ENCODE measurements at places on chromosomes 5 and 9. TPM values are rescaled to one million over a fixed set of nuclear protein-coding genes. Genes with fewer than 3 reads are reported as not detected.

Gene TAF11L10
- total RNA-seq = not detected

Gene SPATA31C1
- total RNA-seq = not detected

Gene RGS7BP
- not detected for total RNA-seq

Gene RNF183
- not detected for total RNA-seq

Gene DMGDH
- total RNA-seq = 0.41 TPM

Gene NOXA1
- total RNA-seq = 0.46 TPM

Gene HRH2
- total RNA-seq = 34.3 TPM

Gene SPATA31A3
- not detected for total RNA-seq

Gene CTSV
- total RNA-seq = 0.48 TPM

- DNase-seq = no peak
- H3K27ac ChIP-seq = no peak overlapping the region
- H3K36me3 ChIP-seq = no peaks in the 10 kb centered on the region
- no peaks in the 10 kb centered on the region for H3K27me3 ChIP-seq
- H3K4me3 ChIP-seq = no peak overlapping the region
These were observed 65.2 kb downstream of the PPARGC1B start for GRCh38 chr5:149795360-149795759.

- no peaks in the 10 kb centered on the region for H3K36me3 ChIP-seq
- DNase-seq = no peak
- H3K27ac ChIP-seq = no peak overlapping the region
- peaks cover 33% of the 10 kb centered on the region for H3K4me1 ChIP-seq
- no peak overlapping the region for H3K4me3 ChIP-seq
- peaks cover 14% of the 10 kb centered on the region for H3K27me3 ChIP-seq
These were observed 439.0 kb downstream of the ENC1 start for GRCh38 chr5:74201334-74202081.

DNA sequence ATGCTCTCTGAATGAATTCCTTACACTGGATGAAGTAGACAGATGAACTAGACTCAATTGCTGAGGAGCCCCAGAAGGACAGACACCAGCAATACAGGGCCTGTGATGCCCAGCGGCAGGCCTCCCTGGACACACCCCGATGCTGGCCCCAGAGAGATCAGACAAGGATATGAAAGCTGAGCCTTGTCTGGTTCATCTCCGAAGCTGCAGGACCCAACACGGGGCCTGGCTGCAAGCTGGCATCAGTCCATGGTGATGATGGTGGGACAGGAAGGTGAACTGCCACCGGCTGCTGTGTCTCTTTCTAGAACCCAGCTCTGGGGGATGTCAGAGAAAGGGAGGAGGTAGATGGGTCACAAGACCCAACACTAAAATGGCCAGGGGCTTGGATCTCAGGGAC is 104.0 kb upstream of the LMX1B start:
- no peak overlapping the region for H3K4me3 ChIP-seq
- DNase-seq = no peak
- H3K36me3 ChIP-seq = no peaks in the 10 kb centered on the region
- H3K27ac ChIP-seq = no peak overlapping the region
- H3K4me1 ChIP-seq = no peaks in the 10 kb centered on the region

DNA sequence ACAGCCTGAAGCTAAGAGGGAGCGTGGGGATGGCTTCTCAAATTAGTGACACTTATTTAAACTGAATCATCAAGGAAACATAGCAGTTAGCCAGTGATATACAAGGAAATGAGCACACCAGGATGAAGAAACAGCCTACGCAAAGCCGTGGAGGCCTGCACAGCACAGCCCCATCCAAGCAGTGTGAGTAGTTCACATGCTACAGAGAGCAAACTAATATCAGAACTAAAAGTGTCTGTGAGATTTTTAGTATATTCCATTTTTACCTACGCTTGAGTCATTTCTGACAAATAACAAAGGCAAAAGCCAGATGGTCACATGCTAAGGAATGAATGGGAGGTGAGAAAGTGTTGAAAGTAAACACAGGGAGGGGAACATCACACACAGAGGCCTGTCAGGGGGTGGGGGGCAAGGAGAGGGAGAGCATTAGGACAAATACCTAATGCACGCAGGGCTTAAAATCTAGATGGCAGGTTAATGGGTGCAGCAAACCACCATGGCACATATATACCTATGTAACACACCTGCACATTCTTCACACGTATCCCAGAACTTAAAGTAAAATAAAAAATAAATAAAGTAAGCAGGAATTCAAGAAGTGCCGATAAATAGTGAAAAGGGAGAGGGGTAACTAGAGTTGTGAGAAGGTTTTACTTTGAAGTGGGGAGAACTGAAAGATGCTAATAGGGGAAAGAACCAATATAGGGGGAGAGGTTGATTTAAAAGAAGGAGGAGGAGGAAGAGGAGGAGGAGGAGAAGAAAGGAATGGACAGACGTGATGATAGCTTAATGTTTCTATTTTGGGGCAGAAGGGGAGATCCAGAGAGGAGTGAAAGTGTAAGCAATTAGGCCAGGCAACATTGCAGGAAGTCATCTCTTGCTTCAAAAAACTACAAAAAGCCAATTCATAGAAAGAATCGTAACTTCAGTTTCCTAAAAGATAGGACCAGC is 100.9 kb upstream of the PTGER4 start:
- peaks cover 36% of the 10 kb centered on the region for H3K4me1 ChIP-seq
- peak overlapping the region; percentile 87 for H3K27ac ChIP-seq
- H3K36me3 ChIP-seq = no peaks in the 10 kb centered on the region
- peak; percentile 19 for DNase-seq
- peak overlapping the region; percentile 59 for H3K4me3 ChIP-seq

GRCh38 chr5:150905312-150905683 is 518 bp upstream of the ZNF300 start:
- H3K36me3 ChIP-seq = peaks cover 8% of the 10 kb centered on the region
- H3K4me1 ChIP-seq = no peaks in the 10 kb centered on the region
- H3K27me3 ChIP-seq = no peaks in the 10 kb centered on the region
- H3K27ac ChIP-seq = no peak overlapping the region
- H3K4me3 ChIP-seq = peak overlapping the region; percentile 70
- DNase-seq = no peak

- H3K4me1 ChIP-seq = no peaks in the 10 kb centered on the region
- peaks cover 2% of the 10 kb centered on the region for H3K27me3 ChIP-seq
- no peak overlapping the region for H3K4me3 ChIP-seq
- no peak for DNase-seq
These were observed 205.2 kb downstream of the AGTPBP1 start for GRCh38 chr9:85536514-85536913.

DNA sequence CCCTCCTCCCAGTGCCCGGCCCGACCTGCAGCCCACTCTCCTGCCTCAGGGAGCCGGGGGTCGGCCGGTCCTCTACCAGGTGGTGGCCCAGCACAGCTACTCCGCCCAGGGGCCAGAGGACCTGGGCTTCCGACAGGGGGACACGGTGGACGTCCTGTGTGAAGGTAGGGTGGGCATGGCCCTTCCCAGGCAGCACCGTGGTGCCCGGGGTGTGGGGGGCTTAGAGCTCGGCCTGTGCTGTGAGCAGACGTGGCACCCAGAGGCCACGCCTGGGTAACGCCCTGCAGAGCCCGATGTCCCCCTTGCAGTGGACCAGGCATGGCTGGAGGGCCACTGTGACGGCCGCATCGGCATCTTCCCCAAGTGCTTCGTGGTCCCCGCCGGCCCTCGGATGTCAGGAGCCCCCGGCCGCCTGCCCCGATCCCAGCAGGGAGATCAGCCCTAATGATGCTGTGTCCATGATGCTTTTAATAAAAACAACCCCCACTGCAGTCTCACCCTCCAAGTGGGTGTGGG is 7.2 kb downstream of the ENTPD8 start:
- no peak for DNase-seq
- no peaks in the 10 kb centered on the region for H3K36me3 ChIP-seq
- no peaks in the 10 kb centered on the region for H3K27me3 ChIP-seq
- no peaks in the 10 kb centered on the region for H3K4me1 ChIP-seq
- H3K27ac ChIP-seq = no peak overlapping the region

- peaks cover 2% of the 10 kb centered on the region for H3K27me3 ChIP-seq
- H3K27ac ChIP-seq = no peak overlapping the region
- peaks cover 32% of the 10 kb centered on the region for H3K36me3 ChIP-seq
- H3K4me3 ChIP-seq = no peak overlapping the region
- no peak for DNase-seq
These were observed 17.6 kb downstream of the MTX3 start for GRCh38 chr5:79973511-79973910.

DNA sequence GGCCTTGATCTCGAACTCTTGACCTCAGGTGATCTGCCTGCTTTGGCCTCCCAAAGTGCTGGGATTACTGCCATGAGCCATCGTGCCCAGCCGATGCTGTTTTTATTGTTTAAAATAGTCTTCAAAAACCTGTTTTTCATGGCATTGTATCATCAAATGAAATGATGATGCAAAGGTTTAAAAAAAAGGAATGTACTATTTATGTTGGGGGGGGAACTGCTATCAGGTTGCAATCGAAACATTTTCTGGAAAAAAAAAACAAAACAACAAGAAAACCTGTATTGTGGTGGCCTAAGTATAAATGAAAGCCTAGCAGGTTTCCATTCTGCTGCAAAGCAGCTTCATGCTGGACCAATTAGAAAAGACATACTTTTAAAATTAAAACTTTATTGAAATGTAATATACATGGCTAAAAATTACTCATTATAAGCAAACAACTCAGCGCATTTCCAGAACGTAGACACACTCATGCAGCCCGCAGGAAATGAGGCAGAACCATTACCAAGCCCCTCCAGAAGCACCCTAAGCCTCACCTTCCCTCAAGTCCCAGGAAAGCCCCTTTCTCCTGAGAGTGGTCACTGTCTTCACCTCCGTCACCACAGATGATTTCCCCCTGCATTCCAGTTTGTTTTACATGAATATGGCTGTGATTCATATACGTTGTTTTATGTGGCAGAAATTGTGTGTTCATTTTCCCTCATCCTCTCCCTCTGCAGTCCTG is 19.0 kb downstream of the GPR107 start:
- peak overlapping the region; percentile 66 for H3K27ac ChIP-seq
- DNase-seq = no peak
- no peaks in the 10 kb centered on the region for H3K27me3 ChIP-seq
- H3K4me1 ChIP-seq = peaks cover 16% of the 10 kb centered on the region
- H3K4me3 ChIP-seq = no peak overlapping the region
- peaks cover 17% of the 10 kb centered on the region for H3K36me3 ChIP-seq

- H3K36me3 ChIP-seq = peaks cover 89% of the 10 kb centered on the region
- H3K27ac ChIP-seq = peak overlapping the region; percentile 86
- no peaks in the 10 kb centered on the region for H3K27me3 ChIP-seq
- H3K4me1 ChIP-seq = peaks cover 12% of the 10 kb centered on the region
These were observed 102.7 kb downstream of the EHMT1 start for GRCh38 chr9:137721479-137721878.

DNA sequence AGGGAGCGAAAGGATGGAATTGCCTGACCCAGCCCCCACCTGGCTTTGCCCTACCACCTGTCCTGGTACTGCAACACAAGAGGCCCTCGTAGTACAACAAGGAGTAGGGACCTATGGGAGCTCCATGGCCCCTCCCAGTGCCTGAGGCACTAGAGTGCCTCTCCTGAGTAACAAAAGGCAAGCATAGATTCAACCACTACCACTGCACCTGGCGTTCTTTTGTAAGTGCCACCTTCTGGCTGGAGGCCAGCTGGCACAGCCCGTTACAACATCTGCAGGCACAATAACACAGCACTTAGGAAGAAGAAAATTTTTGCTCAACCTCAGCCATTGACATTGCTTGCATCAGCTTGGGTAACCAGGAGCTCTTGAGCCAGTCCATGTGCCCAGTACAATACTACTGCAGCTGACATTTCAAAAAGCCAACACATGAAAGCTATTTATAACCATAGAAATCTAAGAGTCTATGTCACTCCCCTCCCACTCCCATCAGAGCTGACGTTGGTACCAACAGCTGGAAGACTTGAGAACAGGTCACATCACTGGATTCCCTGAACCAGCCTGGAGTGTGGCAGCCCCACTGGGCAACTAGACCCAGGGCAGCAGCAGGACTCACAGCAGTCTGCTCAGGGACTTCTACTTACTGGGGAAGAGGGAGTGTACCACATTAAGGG is 17.7 kb upstream of the FAM174A start:
- DNase-seq = no peak
- H3K36me3 ChIP-seq = no peaks in the 10 kb centered on the region
- H3K27me3 ChIP-seq = peaks cover 3% of the 10 kb centered on the region
- no peak overlapping the region for H3K27ac ChIP-seq
- H3K4me3 ChIP-seq = no peak overlapping the region
- H3K4me1 ChIP-seq = peaks cover 4% of the 10 kb centered on the region

GRCh38 chr9:89666364-89666763 is 61.6 kb downstream of the GADD45G start:
- peaks cover 14% of the 10 kb centered on the region for H3K4me1 ChIP-seq
- H3K4me3 ChIP-seq = no peak overlapping the region
- H3K36me3 ChIP-seq = no peaks in the 10 kb centered on the region

- no peak for DNase-seq
- H3K4me3 ChIP-seq = no peak overlapping the region
- H3K4me1 ChIP-seq = no peaks in the 10 kb centered on the region
These were observed 252.5 kb downstream of the NTRK2 start for GRCh38 chr9:84922051-84922450.

- DNase-seq = no peak
- H3K4me1 ChIP-seq = no peaks in the 10 kb centered on the region
- no peak overlapping the region for H3K27ac ChIP-seq
- H3K4me3 ChIP-seq = no peak overlapping the region
- no peaks in the 10 kb centered on the region for H3K36me3 ChIP-seq
These were observed 18.8 kb downstream of the FTMT start for GRCh38 chr5:121870489-121870888.

GRCh38 chr5:43497311-43498104 is 13.8 kb upstream of the TMEM267 start:
- peaks cover 27% of the 10 kb centered on the region for H3K36me3 ChIP-seq
- H3K4me3 ChIP-seq = no peak overlapping the region
- no peak overlapping the region for H3K27ac ChIP-seq

GRCh38 chr9:18799428-18799827 is 233.6 kb downstream of the SAXO1 start:
- DNase-seq = no peak
- H3K27ac ChIP-seq = no peak overlapping the region
- H3K4me3 ChIP-seq = no peak overlapping the region
- H3K4me1 ChIP-seq = no peaks in the 10 kb centered on the region
- no peaks in the 10 kb centered on the region for H3K27me3 ChIP-seq

DNA sequence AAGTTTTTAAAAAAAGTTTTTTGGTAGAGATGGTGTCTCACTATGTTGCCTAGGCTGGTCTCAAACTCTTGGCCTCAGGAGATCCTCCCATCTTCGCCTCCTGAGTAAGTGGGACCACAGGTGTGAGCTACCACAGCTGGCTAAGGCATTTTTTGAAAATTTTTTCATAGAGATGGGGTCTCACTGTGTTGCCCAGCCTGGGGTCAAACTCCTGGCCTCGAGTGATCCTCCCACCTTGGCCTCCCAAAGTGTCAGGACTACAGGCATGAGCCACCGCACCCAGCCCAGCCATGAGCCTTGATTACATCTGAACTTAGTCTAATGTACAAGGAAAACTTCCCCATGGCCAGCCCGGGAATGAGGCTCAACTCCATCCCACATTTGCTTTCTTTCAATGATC is 77.5 kb upstream of the PCA3 start:
- H3K27me3 ChIP-seq = peaks cover 24% of the 10 kb centered on the region
- H3K27ac ChIP-seq = no peak overlapping the region
- H3K4me1 ChIP-seq = peaks cover 21% of the 10 kb centered on the region
- DNase-seq = no peak

Measured in activated T-helper 2 cell treated with anti-CD3 and anti-CD28 coated beads, Interferon-gamma antibody, Interleukin-2, Interleukin-4, amounts not matched to agents 10 μg/mL and 5 μg/mL and 100 μg/mL, durations not matched to agents 14 hours and 24 hours and 36 hours (primary cell).